Caudate nucleus (tissue), 63 donors: ENCODE measurements at places on chromosomes 2 and 18.

DNA sequence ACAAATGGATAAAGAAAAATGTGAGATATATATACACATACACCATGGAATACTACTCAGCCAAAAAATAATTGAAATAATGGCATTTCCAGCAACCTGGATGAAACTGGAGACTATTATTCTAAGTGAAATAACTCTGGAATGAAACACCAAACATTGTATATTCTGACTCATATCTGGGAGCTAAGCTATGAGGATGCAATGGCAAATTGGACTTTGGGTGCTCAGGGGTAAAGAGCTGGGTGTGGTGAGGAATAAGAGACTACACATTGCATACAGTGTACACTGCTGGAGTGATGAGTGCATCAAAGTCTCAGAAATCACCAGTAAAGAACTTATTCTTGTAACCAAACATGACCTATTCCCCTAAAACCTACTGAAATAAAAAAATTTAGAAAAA is 636.0 kb upstream of the LRATD1 start:
- DNase-seq, result no peak

DNA sequence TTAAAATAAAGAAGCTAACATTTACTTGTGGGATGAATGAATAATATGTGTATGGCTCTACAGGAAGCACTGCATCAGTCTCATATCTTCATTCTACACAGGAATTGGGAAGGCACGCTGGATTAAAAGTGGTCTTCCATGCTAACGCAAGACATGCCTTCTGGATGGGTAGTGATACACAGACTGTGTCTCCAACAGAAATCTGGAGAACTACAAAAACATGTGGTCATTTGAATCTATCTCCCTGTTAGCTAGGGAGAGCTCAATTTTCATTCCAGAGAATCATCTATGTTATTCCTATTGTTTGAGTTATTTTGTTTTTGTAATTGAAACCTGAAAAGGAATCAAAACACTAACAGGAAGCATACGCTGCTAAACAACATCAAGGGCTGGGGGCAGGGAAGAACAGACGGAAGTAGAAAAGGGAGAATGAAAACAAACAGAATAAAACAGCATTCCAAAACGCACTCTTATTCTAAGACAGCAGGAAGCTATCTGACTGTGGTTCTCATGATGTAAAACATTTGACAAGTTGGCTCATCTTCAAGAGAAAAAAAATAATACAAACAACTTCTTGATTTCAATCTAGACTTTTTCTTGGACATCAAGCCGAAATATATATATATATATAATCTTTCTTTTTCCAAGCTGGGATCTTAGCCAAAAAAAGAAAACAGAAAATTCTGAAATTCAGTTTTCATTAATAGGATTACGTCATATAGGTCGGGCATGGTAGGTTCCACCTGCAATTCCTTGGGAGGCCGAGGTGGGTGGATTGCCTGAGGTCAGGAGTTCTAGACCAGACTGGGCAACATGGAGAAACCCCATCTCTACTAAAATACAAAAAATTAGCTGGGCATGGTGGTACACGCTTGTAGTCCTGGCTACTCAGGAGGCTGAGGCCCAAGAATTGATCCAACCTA is 31.5 kb upstream of the ASNSD1 start:
- no peak for DNase-seq

GRCh38 chr18:48492880-48493279 is 46.0 kb upstream of the CTIF start:
- DNase-seq, result no peak

DNA sequence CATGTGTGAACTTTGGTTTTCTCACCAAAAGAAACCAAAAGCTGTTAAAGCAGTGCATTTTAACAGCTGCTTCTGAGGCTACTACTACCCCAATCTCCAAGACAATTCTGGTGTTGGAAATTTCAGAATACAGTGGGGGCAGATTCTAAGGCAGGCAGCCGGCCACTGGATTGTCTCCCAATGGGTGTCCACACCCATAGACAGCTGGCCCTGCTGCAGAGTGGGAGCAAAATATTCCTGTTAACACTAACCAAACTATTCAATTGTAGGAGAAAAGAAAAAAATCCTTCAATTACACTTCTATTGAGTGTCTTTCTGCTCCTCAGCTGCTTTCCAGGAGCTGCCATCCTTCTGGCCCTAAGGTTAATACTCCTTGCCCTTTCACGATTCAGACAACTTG is 223.7 kb downstream of the ALK start:
- no peak for DNase-seq

- no peak for DNase-seq
Observed at GRCh38 chr2:162211732-162212131, 31.5 kb downstream of the FAP start.

GRCh38 chr18:9055185-9055584 is 47.3 kb upstream of the NDUFV2 start:
- no peak for DNase-seq

DNA sequence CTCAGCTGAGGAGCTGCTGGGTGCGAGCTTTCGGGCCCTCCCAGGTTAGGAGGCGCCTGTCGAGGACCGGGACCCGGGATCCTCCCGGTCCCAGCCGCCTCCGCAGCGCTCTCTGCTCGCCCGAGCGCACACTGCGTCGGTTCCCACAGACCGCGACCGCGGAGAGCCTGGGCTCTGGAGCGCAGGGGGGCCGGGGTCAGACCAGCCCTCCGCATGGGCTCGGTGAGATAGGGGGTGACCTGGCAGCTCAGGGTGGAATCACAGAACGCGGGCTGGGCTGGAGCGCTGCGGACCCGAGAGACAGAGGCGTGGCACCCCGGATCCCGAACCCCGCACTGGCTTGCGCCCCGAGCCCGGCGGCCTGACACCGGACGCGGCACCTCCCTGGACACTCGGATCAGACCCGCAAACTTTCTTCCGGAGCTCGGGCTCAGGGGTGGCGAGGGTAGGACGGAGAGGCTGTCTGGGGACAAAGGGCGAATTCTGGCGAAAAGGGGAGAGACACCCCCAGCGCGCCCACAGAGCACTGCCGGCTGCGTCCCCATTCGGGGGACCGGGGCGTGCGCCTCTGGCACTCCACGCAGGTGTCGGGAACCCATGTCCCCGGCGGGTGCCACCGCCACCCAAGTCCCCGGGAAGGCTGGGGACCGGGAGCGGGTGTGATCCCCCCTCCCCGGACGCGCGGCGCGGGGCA is 612 bp downstream of the DIPK1C start:
- DNase-seq, result peak; percentile 51

- DNase-seq, result peak; percentile 35
Observed at GRCh38 chr2:134460583-134460998, 206.7 kb downstream of the MGAT5 start.

DNA sequence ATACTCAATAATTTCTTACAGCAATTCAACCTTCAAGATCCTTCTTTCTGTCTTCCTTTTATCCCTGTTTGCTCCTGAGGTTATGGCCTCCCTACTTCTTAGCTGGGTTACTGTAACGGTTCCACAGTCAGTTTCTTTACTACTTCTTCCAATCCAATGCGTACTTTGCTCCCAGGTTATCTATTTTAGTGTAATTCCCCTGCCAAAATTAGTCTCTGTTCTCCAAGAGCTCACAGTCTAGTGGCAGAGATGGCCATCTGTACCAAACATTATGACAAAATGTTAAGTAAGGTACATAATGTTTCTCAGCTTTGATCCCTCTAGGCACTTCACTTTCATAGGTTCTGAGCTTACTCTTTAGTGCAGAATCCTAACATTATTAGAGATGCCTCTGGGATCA is 85.0 kb upstream of the WDSUB1 start:
- no peak for DNase-seq

DNA sequence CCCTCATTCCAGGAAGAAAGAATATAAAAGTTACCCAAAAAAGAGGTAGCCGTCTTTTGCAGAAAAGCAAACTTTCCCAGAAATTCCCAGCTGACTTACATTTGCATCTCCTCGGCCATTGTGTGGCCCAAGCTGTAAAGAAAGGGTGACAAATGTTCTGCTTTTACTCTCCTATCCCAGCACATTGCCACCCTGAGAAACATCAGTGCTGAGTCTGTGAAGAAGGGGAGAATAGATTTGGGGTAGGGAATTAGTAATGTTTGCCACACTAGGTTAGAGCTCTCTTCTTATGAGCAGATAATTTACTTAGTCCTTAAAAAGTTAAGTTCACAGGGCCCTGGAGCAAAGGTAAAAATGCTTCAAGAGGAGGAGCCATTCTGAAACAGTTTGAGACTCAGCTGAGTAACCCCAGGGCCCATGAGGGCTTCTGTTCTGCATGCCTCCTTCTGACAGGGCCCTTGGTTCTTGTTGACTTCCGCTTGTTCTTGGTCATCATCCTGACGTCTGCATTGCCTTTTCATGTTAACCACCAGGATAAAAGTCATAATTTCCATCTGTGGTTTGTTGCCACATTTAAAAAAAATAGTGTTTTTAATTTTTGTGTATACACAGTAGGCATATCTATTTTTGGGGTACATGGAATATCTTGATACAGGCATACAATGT is 550.7 kb downstream of the RNF144A start:
- no peak for DNase-seq

GRCh38 chr2:95056461-95057459 is 31.3 kb downstream of the MAL start:
- DNase-seq, result no peak

DNA sequence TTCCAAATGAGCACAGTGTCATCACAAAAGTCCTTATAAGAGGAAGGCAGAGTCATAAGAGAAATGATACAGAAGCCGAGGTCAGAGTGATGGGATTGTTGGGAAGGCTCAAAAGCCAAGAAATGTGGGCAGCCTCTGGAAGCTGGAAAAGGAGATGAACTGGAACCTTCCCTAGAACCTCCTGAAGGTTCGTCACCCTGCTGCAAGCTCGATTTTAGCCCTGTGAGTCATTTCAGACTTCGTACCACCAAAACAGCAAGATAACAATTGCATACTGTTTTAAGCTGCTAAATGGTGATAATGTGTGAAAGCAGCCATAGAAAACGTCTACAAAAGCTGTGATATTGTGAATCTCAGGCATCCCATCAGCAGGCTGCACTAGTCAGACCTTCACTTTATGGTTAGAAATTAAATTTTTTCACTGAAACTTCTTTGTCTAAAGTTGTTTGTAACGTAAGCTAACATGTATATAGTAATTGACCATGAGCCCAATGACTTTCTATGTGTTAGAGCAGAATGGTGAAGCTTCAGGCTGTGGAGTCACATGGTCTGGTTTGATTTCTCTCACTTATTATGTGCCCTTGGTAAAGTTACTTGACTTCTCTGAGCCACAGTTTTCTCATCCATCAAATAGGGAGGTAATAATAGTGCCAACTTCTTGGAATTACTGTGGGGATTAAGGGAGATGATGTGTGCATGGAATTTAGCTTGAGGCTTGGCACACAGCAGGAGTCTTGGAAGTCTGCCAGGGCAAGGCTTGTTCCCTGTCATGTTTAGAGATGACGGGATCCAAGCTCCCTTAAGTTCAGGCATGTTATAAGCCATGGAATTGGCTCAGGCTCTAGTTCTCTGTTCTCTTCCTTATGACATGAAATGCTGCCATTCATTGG is 132.0 kb upstream of the CCDC195 start:
- DNase-seq, result no peak

DNA sequence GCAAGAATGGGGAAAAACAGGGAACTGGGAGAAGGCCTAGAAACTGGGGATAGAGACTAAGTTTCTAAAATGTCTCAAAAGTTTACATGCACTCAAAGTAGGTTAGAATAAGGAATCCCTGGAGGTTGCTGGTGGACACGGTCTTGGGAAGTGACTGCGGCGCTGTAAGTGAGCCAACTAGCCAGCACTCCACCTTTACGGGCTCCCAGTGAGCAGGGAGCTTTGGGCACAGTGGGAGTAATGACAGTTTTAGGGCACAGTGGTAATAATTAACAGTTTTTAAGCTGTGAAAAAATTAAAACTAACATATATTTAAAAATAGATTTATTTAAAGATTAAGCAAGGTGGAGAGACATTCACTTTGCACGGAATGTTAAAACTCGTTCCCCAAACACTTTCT is 20.9 kb upstream of the CD302 start:
- no peak for DNase-seq

- DNase-seq, result no peak
Observed at GRCh38 chr2:235539773-235540172, 45.9 kb downstream of the AGAP1 start.

DNA sequence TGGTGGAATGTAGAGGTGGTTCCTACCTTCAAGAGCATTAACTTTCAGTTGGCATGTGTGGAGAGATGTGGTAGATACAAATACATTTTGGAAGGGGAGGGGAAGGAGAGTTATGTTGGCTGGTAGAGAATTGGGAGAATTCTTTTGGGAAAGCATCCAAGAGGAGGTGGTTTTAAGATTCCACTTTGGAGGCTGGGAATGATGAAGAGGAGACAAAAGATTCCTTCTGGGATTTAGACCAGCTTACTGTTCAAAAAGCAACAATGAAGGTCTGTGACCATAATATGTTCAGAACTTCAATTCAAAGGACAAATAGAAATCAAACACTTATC is 120.8 kb upstream of the FOSL2 start:
- DNase-seq, result no peak

- DNase-seq, result no peak
Observed at GRCh38 chr18:59993560-59993959, 93.8 kb downstream of the PMAIP1 start.

DNA sequence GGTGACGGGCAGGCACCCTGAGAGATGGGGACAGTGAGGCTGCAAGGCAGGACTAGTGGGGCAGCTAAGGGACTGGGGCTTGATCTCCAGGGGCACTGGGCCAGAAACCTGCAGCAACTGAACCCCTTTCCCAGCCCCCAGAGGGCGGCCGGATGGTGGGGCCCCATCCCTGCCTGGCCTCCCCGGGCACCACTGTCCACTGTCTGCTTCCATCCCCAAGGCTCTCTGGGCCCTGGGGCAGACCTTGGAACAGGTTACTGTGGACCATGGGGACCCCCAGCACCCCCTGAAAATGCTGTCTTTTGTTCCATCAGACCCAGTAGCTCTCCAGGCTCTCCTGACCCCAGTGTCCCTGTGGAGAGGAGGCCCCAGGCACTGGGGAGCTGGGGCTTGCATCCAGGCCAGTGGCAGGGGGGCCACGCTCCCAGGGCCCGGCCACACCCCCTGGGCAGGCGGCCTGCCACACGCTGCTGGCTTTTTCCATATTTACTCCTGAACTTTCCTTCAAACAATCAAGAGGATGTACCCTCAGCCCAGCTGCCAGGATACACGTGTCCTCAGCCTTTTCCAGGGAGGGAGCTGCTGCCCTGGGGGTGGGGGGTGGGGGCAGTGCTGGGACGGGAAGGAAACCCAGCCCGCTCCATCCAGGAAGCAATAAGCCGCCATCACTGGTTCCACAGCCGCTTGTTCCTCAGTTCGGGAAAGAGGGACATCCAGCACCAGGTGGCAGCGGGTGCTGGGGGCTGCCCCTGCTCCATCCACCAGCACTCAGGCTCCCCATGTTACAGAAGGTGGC is 102.3 kb upstream of the ODC1 start:
- DNase-seq, result no peak

GRCh38 chr2:98458207-98458606 is 13.5 kb downstream of the INPP4A start:
- DNase-seq, result no peak

GRCh38 chr2:232053777-232054176 is 92.3 kb downstream of the DIS3L2 start:
- no peak for DNase-seq

- DNase-seq, result no peak
Observed at GRCh38 chr18:59744271-59744721, 47.1 kb upstream of the CCBE1 start.

- no peak for DNase-seq
Observed at GRCh38 chr18:60649842-60650536, 277.4 kb upstream of the MC4R start.
